Kidney epithelial cell (primary cell): ENCODE measurements at places on chromosomes 7 and 10.

GRCh38 chr7:157614457-157615020, 277.7 kb downstream of the DNAJB6 start:
- DNase-seq, result no peak

DNA sequence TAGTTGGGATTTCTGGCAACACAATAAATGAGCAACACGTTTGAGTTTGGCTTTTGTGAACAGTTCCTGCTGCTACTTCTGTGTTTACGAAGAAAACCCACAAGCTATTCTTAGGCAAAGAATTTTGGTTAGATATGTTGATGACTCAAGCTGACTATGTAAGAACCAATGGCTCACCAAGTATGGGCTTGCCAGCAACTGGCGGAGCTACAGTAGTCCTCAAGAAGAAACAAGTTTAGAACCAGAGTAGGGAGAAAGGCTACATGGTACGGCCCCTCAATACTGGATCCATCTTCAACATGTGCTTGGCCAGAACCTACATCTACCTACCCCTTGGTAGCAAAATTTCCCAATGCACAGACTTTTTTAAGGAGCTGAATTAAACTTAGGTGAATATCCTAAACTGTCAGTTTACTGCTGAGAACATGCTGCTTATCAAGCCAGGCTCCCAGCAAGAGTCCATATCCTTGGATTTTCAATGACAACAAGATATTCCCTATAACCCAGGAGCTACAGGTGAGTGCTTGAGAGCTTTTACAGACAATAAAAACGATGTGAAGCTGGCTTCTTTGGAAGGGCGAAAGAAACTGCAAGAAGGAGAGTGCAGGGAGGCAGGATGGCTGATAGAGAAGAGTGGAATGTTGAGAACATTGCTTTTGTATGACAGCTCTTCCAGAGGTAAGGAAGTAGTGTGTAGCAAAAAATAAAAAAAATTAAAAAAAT, 74.3 kb upstream of the ASAH2 start:
- peak; percentile 89 for DNase-seq

DNA sequence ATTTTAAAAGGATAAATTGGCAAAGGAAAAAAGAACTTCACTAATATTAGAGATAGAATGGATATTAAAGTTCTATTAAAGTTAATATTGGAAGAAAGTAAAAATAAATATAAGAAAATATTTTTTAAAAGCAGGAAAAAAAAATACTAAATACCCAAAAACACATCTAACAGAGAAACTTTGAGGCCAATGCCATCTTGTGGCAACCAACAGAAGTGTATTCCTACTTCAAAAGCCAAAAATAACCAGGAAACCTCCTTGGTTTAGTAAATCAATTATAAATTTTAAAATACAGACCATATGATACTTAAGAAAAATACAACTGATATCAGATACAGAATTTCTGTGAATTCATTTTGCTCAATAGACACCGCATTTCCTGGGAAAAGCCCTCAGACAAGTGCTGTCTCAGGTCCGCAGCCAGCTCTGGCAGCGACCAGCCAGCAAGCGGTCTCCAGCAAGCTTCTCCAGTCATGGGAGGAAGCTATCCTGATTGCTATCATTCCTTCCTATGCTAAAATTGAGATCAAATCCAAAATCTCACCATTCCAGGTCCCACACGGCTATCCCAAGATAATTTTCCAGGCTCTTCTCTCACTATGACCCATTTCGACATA, 65.3 kb downstream of the LMBR1 start:
- DNase-seq, result no peak

DNA sequence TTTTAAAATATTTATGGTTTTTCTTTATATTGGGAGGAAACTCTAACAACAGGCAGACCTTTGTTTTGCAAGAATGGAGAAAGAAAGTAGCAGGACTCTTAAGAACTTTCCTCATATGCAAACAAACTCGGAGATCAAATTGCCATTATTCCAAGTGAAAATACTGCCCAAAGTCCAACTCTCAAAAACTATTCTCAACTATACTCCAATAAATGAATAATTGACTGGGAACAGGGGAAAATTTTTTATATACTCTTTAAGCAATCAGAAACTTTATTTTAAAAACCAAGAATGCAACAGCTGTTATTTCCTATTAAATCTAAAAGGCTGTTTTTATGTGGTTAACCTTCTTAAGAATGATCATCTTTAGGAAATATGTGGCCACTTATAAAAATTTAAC, 101.9 kb downstream of the COL28A1 start:
- DNase-seq, result no peak

- DNase-seq, result no peak
Measured at GRCh38 chr7:106978425-106979420, 65.8 kb upstream of the PRKAR2B start.

DNA sequence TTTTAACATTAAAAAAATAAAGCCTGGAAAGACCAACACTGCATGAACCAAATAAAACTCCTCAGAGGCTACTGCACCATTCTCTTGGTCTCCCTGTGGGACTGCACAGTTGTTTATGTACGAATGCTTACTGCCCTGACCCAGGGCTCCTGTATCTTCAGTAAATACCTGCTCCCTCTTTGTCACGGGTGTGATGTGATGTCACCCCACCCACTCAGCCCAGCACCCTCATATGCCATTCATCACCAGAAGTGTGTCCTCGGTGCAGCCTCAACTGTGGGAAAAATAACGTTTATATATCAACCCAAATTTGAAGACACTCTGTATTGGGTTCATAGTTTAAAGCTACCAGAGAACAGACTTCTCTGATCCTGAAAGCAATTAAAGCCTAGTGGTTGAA, 14.0 kb upstream of the SH3PXD2A start:
- no peak for DNase-seq

DNA sequence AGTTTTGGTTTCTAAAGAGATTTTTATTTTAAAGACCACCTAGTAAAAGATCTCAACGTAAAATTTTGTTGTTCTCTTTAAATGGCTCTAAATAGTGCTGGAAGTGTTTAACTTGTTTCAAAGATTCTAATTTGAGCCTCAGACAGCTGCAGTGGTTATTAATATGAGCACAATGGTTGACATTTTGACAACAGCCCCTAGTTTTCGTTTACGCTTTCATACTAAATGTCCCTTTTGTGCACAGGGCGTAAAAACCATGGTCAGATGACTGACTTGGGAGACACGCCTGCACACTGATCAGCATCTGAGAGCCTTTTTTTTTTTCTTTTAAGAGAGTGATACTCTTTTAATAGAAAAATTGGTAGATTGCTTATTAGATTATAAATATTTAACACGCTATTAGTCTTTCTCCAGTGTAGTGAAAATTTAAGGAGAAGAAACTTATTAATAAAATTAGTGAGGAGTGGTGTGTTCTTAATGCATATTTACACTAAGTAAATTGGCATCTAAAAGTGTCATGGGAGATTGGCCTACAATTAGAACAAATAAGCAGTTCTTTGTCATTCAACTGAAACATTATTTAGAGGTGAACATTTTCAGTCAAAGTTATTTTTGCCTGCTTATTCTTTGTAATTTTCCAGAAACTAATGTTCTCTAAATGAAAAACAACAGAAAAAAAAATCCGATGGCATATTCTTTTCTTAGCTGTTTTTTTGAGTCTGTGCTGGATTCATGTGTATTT, 182.8 kb upstream of the PHYHIPL start:
- no peak for DNase-seq

DNA sequence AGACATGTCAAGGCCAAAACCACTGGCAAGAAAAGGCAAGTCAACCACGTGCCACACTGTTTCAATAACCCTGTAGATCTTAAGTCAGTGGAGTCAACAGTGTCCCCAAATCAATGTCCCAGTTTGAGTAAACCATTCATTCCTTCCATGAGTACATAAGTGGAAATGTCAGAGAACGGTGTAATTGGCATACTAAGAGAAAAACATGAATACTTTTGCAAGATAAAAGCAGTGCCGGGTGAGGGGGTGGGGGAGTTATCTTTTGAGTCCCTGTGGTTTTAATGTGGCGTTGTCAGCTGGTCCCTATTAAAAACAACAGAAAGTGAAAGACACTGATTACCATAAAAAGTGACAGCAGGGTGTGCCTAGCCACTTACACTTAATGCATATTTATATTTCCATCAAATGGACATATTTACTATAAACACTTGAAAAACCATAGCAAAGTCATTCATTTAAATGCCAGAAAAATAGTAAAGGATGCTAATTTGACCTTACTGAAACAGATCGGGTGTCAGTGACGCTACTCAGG, 37.8 kb downstream of the RSU1 start:
- DNase-seq, result no peak

- DNase-seq, result no peak
Measured at GRCh38 chr10:15254808-15255648, 86.5 kb upstream of the NMT2 start.

- no peak for DNase-seq
Measured at GRCh38 chr10:49552277-49552676, 13.4 kb upstream of the ERCC6 start.

DNA sequence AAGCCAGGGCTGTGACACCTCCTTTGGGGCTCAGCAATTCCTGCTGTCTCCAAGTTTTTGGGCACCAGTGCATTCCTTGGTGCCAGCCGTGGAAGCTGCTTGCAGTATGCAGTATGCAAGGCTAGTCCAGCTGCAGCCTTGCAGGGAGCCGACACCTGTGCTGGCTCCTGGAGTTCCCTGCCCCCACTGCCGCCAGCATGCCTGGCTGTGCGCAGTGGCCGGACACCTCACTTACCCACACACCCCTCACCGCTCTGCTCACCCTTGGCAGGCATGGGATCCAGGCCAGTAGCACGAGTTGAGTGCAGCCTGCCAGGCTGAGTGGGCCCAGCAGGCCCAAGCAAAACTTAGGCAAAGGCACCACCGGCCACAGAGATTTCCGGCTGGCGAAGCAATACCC, 77.4 kb downstream of the SAMD9 start:
- DNase-seq, result no peak

DNA sequence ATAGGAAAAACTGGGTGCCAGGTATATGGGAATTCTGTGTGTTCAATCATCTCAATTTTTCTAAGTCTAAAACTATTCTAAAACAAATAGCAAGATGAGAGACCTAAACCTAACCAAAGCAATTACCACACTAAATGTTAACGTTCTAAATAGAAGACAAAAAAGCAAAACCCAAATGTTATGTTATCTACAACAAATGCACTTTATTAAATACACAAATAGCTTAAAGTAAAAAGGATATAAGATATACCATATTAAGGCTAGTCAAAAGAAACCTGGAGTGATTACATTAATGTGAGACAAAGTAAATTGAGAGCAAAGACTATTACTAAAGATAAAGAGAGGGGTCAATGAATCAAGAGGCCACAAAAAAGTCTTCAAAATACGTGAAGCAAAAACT, 81.4 kb downstream of the LARP4B start:
- DNase-seq, result no peak

- no peak for DNase-seq
Measured at GRCh38 chr7:30983914-30984247, 20.1 kb downstream of the GHRHR start.

- DNase-seq, result no peak
Measured at GRCh38 chr10:94413361-94413760, 11.0 kb downstream of the TBC1D12 start.

GRCh38 chr7:25727876-25728275, 424.1 kb upstream of the NFE2L3 start:
- DNase-seq, result no peak

DNA sequence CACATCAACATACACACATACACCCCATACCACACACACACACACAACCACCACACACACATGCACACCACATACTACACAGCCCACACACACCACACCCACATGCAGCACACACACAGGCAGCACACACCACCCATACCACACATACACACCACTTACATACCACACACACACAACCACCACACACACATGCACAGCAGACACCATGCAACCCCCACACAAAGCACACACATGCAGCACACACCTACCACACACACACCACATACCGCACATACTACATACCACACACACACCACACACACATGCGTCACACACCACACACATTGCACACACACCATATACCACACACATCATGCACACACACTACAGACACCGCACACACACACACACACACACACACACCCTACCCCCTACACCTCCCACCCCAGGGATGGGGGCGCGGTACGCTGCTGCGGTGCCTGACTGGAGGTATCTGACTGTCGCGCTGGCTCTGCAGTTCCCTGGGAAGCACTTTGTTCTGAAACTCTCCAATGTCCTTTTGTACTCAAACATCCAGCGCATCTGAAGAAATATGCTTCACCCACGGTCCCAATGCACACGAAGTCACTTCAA, 5.4 kb upstream of the TRPV6 start:
- DNase-seq, result no peak

DNA sequence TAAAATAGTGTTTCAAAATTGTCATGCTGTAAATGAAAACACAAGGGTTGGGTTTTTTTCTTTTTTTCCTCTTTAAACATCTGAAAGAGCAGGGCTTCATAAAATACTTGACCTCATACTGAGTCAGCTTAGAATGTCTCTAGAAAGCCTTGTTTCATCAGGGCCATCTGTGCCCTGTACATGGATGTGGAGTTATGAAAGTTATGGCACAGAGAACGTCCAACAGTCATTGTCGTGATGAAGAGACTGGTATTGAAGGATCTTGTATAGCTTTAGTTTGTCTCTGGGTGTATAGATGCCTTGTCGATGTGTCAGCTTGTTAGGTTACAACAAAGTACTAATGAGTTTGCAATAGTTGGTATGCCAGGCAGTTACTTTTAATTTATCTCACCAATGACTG, 127.3 kb downstream of the FAM204A start:
- DNase-seq, result no peak

DNA sequence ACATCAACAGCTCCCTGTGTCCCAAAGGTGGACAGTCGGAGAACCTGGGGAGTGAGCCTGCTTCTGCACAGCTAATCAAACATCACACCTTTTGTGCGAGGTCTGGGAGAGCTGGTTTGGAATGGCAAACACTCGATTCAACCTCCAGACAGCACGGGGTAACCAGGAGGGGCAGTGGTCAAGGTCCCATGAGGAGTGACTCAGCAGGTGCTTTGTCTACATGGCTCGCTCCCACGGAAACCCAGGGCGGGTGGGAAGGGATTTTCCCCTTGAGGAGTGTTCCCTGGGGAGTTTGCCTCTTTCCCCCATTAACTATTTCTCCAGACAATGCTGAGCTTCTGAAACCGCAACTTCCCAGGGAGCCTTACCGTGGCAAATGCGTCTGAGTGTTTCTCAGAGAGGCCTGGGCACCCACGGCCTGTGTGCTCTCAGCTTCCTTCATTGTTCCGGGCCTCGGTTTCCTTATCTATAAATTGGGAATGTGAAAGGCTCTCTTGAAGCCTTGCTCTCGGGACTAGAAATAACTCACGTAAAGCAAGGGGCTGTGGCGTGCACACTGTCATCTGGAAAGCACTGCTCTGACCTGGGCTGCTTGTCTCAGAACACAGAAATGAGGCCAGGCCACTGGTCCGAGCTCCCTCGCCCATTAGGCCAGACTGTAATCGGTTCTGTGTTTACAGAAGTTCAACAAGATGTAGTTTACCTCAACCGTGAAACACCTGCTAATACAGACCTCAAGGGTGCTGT, 14.0 kb upstream of the GTPBP4 start:
- peak; percentile 61 for DNase-seq
